ENCODE measurements at places on chromosomes 2 and 18.

GRCh38 chr2:98606431-98606830 lies 1.9 kb downstream of the COA5 start:
- no peak for DNase-seq

DNA sequence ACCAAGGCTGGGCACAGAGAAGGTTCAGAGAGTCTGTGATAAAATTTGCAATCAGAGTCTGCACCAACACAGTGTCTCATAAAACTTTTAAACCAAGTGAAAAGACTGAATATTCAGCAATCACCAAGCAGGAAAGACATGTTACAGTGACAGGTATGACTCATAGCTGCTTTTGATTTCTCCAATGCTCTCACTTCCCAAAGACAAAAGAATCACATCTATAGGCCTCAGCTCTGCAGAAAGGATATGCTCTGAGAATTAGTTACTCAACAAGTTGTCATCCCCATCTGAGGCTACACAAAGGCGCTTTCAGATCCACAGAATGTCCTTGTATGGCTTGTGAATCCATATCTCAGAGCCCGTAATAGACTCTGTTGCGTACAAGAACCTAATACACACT lies 92.5 kb downstream of the KCNF1 start:
- no peak for DNase-seq

DNA sequence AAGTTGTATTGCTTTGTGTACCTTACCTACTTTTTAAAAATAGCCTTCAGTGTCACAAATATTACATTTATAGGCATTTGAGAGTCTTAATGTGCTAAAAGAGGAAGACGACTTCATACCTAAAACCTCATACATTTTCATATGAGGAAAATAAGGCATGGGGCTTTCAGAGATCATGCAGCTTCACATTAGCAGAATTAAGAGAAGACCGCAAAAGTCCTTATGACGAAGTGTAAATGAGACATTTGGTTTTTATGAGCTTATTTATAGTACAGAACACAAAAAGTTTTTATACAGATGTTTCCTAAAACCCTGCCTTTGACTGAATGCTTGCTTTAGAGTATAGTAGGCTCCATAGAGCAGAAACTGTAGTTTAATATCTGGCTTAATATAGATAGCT lies 10.1 kb upstream of the CCDC138 start:
- no peak for DNase-seq

- DNase-seq: no peak
Observed at GRCh38 chr2:165371356-165371755, 98.1 kb upstream of the CSRNP3 start.

DNA sequence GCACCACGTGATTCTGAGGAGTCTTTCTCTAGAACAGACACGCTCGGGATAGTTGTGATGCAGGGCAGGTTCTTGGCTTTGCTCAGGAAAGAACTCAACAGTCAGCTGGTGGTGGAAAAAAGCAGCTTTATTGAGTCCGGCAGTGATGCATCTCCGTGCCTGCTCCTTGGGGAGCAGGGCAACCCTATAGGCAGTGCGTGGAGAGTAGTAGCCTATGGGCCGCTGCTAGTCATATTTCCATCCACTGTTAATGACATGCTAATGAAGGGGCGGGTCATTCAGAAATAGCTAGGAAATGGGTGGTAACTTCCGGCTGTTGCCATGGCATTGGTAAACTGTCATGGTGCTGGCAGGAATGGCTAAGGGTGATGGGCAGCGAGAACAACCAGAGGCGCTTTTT lies 11.6 kb upstream of the ACKR3 start:
- no peak for DNase-seq

GRCh38 chr2:239895116-239895515 lies 130.0 kb downstream of the NDUFA10 start:
- no peak for DNase-seq

DNA sequence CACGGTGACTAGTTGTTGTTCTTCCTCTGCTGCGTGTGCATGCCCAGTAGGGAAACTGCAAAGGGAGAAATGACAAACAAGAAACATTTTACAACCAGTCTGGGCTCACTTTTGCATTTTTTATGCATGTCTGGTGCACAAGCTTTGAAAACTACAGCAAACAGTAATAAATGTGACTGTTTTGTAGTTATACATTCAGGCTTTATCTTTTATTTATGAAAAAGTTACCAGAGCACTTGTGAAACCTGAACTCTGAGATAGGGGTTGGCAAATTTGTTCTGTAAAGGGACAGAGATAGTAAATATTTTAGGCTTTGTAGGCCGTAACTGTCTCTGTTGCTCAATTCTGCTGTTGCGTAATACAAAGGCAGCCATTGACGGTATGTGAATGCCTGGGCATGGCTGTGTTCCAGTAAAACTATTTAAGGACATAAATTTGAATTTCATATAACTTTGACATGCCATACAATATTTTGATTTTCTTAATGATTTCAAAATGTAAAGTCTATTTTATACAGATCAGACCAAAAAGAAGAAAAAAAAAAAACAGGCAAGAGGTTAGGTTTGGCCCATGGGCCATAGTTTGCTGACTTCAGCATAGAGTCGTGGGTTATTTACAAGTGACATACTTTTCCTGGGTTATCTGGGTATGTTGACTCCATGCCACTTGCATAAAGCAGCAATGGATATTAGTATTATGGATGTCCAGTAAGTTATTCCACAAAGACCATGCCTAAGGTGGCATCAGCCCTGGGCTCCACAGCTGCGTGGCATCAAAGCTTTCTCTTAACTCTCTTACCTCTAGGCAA lies 53.6 kb upstream of the EML6 start:
- no peak for DNase-seq

DNA sequence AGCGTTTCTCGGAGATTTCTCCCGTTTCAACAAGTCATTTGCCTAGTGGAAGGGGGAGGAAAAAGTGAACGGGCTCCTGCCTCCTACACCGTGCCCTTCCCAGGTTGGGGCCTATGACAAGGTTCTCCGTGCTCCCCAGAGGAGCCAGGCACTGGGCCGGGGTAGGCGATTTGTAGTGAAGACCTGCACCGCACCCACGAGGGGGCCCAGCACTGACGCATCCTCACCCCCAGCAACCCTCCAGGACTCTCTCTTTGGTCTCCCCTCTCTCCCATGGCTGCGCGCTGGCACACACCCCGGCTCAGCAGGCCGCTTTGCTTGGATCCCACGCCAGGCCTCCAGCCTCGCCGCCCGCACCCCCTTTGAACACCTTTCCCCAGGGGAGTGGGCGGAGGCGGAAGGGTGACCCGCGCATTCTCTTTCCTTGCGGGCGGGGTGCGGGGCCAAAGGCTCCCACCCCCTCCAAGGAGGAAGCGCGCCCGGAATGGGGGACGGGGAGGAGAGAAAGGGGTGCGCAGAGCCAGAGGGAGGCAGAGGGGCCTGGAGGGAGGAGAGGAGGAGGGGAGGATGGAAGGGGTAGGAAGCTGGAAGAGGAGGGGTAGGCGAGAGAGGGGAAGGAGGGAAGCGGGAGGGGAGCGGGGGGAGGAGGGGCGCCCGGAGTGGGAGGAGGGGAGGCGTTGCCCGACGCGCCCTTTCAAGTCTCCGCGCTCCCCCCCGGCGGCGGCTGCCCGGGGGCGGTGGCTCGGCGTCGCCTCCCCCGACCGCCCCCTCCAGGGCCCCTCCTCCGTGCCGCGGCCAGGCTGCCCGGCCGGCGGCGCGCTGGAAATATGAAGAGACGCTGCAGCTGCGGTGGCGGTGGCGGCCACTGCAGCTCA lies at the start of gene APCDD1:
Gene APCDD1, plus strand, starts transcription at position 830 of the 875 bp plus-strand sequence. CDS start 347 bp downstream, outside the sequence.
- no peak for DNase-seq

DNA sequence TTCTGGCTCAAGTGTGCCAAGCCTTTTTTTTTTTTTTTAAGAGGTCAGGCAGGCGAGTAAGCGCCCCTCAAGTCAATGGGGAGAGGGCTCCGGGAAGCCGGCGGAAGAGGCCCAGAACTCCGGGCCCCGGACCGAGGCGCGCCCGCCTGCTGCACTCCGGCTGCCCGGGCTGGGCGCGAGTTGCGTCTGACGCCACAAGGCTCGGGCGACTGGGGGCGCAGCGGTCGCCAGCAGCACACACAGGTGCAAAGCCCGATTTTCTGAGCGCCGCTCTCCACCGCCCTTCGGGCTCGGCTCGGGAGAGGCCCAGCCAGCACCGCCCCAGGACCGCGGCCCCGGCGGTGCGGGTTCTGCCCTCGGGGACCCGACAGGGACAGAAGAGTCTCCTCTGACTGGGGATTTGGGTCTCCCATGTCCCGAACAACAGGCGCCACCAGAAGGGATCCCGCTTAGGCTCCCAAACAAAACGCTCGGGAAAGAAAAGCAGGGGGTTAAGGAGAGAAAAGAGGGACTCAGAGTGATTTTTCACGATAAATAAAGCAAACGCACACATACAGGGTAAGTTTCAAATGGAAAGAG lies 787 bp downstream of the ERBB4 start:
- DNase-seq: no peak

- no peak for DNase-seq
Observed at GRCh38 chr2:203003716-203004115, 11.0 kb upstream of the NBEAL1 start.

- no peak for DNase-seq
Observed at GRCh38 chr2:8132879-8133278, 549.0 kb upstream of the ID2 start.

- DNase-seq: no peak
Observed at GRCh38 chr2:160289831-160290230, 89.8 kb upstream of the ITGB6 start.

- no peak for DNase-seq
Observed at GRCh38 chr2:6053743-6054142, 361.6 kb downstream of the SOX11 start.

- DNase-seq: no peak
Observed at GRCh38 chr2:18412980-18413675, 147.3 kb downstream of the RDH14 start.

DNA sequence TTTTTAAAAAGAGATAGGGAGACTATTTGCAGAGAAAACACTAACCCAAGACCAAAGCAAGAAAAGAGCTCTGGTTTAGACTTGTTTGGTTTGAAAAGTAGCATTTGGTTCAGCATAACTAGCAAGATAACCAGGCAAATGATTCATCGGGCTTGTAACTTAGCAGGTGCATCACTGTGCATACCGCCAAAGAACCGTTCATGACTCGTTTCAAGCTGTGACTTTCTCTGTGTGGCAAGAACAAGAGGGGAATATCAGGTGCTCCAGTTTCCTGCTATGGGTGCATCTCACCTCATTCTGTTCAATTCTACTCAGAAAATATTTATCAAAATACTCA lies 244.9 kb downstream of the ETAA1 start:
- no peak for DNase-seq

DNA sequence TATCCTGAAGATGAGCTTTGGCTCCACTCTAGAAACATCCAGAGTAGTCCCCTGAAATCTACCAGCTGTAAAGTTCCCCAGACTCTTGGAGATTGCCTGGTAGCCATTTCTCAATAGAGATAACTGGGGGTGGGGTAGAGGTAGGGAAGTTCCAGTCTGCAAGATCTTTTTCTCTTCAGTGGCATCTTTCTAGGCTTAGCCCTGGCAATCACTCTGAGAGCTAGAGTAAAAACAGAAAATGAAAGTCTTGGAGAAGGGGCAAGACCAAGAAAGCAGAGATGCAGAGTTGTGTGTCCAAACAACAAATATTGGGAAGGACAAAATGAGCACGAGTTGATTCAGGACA lies 41.8 kb upstream of the LCLAT1 start:
- no peak for DNase-seq

GRCh38 chr18:44837482-44838180 lies 156.9 kb downstream of the SETBP1 start:
- DNase-seq: no peak

Measured in activated CD4-positive, alpha-beta T cell treated with anti-CD3 and anti-CD28 coated beads for 48 hours (primary cell).